K562 (cell line): ENCODE measurements at places on chromosomes 11 and 22. TPM values are rescaled to one million over a fixed set of nuclear protein-coding genes. Genes with fewer than 3 reads are reported as not detected.

Gene GGTLC2
- not detected in 2 replicates for total RNA-seq

Gene FOLR1
- 0.49 and 0.92 TPM in 2 replicates for total RNA-seq

DNA sequence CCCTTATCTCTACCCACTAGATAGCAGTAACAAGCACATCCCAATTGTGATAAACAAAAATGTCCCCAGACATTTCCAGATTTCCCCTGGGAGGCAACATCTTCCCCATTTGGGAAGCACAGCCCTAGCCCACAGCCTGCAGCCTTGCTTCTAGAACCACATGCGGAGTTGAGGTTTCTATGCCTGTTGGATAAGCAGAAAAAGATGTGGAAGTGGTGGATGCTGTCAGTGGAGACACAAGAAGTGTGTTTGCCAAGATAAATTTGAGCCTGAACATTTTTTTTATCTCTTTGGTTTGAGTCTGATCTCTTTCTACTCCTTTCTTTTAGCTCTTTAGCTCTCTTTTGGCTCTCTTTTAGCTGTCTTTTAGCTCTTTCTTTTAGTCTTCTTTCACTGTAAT lies 884.5 kb downstream of the NTM start:
- DNase-seq: no peak
- no peaks in the 10 kb centered on the region for H3K27me3 ChIP-seq
- no peak overlapping the region for H3K4me3 ChIP-seq

GRCh38 chr11:126284829-126285228 lies 1.9 kb downstream of the TIRAP start:
- no peaks in the 10 kb centered on the region for H3K36me3 ChIP-seq
- H3K27me3 ChIP-seq: no peaks in the 10 kb centered on the region
- peak; percentile 62 for DNase-seq
- H3K27ac ChIP-seq: no peak overlapping the region

GRCh38 chr11:85815186-85815931 lies 4.4 kb upstream of the SYTL2 start:
- H3K4me1 ChIP-seq: peaks cover 10% of the 10 kb centered on the region
- H3K36me3 ChIP-seq: no peaks in the 10 kb centered on the region

Gene OR52E8
- not detected in 2 replicates for total RNA-seq

DNA sequence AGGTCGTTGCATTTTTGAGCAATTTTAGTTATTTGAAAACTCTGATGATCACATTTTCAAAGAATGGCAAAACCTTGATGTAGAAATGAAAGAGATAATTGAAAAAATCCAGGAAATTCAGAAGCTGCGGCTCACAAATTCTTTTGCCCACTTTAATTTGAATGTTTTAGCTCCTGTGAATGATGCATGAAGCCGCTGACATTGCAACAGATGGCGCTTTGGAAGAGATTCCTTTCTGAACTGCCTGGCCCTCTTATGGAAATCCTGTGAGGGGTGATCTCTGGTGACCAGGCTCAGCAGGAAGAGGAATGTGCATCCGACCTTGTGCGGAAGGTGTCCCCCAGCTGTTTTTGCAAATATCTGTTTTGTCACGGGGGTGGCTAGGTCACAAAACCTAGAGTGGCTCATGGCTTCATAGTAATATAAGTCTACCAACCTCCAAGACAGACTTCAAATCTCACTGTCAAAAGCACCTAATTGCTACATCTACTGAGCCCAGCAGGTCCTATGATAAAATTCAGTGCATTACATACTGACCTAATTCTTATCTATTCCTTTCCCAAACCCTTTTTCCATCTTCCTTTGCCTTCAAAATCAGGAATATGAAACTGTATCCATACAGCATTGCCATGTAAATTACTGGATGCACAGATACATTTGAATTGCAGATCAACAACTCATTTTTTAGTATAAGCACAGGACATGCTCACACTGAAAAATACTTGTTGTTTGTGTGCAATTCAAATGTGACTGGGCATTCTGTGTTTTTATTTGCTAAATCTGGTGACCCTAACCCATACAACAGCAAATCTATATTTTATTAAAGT lies 412.7 kb downstream of the ETS1 start:
- no peaks in the 10 kb centered on the region for H3K36me3 ChIP-seq
- no peak overlapping the region for H3K4me3 ChIP-seq
- H3K27me3 ChIP-seq: no peaks in the 10 kb centered on the region
- DNase-seq: no peak

- H3K4me3 ChIP-seq: no peak overlapping the region
- H3K4me1 ChIP-seq: no peaks in the 10 kb centered on the region
- no peaks in the 10 kb centered on the region for H3K36me3 ChIP-seq
These were observed 38.8 kb downstream of the SLC1A2 start for GRCh38 chr11:35380603-35381002.

- H3K4me3 ChIP-seq: no peak overlapping the region
- H3K27ac ChIP-seq: no peak overlapping the region
- no peaks in the 10 kb centered on the region for H3K36me3 ChIP-seq
These were observed 392.3 kb upstream of the ARHGAP42 start for GRCh38 chr11:100294748-100295147.

GRCh38 chr22:38984224-38984623 lies 2.1 kb downstream of the APOBEC3B start:
- H3K36me3 ChIP-seq: 0 out of 3 replicates have a peak, but pooled peaks cover 3% of the 10 kb centered on the region
- peak overlapping the region; percentile 73; the same call in 2 of the 3 replicates for H3K27ac ChIP-seq
- no peaks in the 10 kb centered on the region for H3K27me3 ChIP-seq
- no peak overlapping the region for H3K4me3 ChIP-seq
- DNase-seq: no peak

GRCh38 chr11:122869622-122870021 lies 12.9 kb upstream of the JHY start:
- H3K27ac ChIP-seq: no peak overlapping the region
- DNase-seq: no peak
- no peaks in the 10 kb centered on the region for H3K4me1 ChIP-seq
- H3K36me3 ChIP-seq: no peaks in the 10 kb centered on the region
- no peaks in the 10 kb centered on the region for H3K27me3 ChIP-seq
